RCC 7860 (cell line): ENCODE measurements at places on chromosomes 4 and X.

GRCh38 chr4:8685831-8686230 is 93.3 kb downstream of the CPZ start:
- DNase-seq = no peak

DNA sequence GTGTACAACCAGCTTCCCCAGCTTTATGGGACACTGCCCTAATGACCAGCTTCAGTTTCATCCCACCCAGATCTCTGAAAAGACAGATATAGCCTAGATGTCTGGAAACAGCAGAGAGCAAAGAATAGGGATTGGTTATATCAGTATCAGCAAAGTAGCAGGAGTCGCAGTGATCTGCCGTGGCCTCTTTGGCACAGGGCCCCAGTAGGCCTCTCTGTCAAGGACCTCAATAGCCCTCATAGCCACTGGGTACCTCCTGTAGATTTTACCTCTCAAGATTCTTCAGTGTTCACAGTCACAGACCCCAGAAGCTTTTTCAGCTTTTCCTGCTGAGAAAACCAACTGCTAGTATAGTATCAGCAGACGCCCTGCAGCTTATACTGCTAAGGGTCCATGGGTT is 104.6 kb downstream of the ARHGEF9 start:
- no peak for DNase-seq

- DNase-seq = no peak
Measured at GRCh38 chrX:30618160-30618765, 35.0 kb upstream of the GK start.

DNA sequence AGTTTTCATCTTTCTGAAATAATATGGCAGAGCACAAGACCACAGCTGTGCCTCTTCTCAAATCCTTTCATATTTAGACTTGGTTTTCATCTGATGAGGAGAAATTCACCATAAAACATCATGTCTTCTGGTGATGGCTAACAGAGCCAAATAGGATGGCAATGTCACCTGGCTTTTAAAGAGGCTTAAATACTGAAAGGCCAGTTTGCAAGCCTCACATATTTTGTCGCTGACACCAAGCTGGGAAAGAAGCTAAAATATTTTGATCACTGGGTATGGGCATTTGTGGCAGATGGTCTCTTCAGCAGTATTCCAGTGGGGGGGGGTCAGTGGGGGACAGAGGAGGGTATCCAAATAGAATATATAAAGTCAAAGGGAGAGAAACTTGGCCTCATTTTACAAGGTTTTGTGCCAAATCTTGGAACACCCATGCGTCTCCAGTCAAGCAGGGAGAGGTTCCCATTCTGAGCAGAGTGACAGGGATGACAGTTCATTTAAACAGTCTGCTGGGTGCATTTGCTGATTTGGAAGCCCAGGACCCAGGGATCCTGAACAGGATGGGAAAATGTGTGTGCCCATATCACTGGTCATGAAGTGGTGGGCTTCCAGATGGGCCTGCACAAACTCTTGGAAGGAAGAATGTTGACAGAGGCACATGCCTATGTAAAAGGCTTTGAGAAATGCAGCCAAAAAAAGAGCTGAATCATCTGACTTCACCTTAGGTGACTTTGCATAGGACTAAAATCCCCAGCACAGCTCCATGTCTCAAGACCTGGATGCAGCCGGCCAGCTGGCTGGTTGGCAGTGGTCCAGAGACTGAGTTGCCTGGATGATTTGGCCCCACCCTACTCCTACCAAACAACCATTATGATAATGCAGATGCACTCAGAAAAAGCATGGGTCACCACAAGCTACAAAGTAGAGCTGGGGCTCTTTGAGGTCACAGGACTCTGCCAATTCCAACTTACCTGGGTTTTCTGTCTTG is 484.4 kb upstream of the NR3C2 start:
- no peak for DNase-seq

- no peak for DNase-seq
Measured at GRCh38 chr4:76055016-76055415, 19.1 kb upstream of the CXCL11 start.

DNA sequence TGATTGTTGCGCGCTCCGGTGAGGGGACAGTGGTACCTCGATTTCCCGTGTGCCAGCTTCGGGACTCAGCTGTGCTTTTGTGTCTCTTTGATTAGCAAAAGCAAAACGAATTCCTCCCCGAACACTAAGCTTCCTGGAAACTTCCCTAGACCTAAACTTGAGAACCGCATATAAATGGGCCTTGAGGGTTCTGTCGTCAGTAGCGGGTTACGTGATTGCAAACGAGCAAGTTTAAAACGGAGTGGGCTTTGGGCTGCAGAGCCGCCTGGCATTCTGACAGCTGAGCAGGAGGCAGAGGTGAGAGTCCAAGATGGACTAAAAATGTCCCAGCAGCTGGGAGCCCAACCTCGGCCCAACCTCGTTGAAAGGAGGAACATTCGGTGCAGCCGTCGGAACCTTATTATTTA is 1.2 kb upstream of the TAPT1 start:
- no peak for DNase-seq

DNA sequence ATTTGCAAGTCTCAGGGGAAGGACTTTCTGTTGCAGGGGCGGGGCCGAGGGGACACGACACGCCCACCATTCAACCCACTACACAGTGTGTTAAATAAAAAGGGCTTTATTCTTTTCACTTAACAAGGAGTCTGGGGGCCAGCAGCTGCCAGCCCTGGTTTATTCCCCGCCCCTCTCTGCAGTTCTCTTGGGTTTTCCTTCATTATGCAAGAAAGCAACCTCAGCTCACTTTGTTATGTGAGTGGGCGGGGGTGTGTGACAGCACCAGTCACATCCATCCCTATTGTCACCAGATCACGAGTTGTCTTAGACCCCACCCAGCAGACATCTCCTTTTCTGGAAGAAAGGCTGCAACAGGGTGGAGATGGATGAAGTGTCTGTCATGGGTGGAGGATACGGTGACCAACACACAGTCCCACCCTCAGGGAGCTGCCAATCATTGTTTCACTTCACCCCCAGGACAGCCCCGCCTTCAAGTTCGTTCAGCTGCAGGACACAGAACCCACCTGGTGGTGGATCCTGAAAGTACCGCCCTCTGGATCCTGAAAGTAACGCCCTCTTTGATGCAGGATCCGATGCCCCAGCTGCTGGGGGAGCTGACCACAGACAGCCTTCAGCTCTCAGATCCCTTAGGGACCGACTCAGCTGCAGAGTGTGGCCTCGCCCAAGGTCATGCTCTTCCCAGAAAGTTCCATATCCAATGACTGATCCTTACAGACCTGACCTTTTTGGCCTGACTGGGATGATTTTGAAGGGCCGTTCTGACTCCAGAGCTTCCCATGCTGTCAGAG is 79.6 kb downstream of the SMIM20 start:
- DNase-seq = no peak

DNA sequence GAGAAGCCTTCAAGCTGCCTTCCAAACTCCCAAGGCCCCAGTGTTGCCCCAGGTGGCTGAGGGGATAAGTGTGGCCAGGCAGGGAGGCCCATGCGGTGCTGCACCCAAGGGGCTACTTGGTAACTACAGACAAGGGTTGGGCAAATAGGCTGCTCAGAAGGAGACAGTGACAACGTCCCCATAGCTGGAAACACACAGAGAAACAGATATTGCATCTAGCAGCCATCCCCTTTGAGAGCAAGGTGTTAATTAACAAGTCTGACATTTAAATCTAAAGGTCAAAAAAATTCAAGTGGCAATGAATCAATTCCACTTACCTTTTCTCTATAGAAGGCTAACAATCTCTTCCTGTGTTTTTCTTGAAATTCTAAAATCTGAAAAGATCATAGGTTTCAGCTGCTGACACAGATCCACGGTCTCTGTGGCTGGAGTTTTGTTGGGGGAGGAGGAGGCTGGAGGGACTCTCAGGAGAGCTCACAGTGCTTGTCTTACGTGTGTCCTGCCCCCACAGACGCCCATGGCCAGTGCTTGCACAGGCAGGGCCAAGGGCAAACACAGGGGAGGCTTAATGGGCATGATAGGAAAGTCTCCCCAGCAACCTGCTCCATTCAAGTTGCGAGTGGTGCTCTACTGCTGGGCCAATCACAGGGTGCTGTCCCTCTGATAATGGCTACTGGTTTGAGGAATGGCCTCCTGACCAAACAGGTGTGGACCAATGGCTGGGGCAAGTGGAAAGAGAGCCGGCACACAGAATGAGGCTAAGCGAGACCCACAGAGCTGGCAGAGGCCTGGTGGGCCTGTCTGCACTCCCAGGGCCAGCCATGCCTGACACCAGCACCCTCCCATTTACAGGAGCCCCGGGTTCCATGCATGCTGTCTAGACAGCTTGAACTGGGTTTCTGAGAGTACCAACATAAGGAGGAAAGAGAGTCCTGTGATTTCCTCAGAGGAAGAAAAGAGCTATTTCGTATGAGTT is 22.6 kb downstream of the RNF212 start:
- no peak for DNase-seq

GRCh38 chr4:40520533-40520932 is 109.1 kb downstream of the RBM47 start:
- DNase-seq = no peak

- DNase-seq = peak; percentile 20
Measured at GRCh38 chr4:35556387-35556786, 687.9 kb downstream of the ARAP2 start.

GRCh38 chrX:26649534-26649933 is 433.6 kb downstream of the MAGEB5 start:
- peak; percentile 6 for DNase-seq

DNA sequence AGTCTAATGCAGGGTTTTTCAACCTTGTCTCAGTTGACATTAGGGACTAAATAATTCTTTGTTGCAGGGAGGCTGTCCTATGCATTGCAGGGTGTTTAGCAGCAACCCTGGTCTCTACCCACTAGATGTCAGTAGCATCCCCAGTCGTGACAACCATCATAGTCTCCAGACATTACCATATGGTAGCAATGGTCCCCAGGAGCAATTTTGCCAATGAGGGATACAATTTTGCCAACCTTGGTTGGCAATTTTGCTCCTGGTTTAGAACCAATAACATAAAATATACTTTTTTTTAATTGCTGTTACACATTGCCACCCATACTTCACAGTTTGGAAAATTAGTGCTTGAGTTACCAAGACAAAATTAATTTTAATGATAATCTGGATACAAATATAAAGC is 6.0 kb downstream of the EREG start:
- DNase-seq = peak; percentile 66

GRCh38 chrX:149638860-149639259 is 7.3 kb upstream of the TMEM185A start:
- DNase-seq = no peak

GRCh38 chrX:96361844-96362243 is 322.8 kb upstream of the DIAPH2 start:
- DNase-seq = no peak

DNA sequence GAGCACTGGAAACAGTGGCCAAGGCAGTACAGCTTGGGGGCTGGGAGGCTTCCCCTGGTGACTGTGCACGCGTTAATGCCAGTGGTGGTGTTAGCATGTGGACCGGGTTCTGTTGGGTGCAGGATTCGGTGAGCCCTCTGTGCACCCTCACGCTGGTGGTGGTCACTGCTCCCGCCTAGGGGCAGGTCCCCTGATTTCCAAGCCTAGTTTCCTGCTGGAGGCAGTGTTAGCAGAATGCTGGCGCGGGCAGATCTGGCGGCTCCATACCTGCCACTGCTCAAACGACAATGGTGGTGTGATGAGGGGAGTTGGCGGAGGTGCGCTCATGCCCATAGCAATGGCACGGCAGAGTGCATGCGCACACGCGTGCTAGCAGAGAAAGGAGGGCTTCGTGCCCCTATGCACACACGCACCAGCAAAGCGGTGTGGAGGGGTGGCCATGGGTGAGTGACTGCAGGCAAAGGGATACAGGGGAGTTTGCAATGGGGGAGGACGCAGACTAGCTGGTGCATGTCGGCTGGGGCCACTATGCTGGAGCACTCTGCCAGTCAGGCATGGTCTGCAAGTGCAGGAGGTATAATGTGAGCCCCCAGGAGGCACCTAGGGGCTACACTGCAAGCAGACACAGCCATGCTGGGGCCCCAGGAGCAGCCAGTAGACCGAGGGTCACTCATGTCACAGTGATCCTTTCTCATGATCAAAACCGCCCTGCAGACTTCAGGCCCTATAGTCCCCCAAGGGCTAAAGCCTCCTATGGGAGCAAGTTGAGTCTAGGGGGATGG is 93.0 kb downstream of the MAGEE1 start:
- DNase-seq = no peak

DNA sequence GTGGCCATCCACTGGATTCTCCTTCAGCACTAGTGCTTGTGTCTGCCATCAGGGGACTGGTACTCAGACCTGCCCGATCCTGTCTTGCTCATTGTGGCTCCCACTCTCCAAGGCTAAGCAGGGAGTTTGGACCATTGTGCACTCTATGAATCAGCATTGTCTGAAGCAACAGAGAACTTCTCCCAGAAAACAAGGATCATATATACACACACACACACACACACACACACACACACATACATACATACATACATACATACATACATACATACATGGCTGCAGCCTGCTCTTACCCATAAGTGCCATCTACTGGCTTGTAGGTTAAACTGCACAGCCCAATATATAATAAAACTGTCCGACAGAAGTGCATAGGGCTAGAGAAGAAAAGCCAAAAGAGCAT is 345.3 kb upstream of the LCORL start:
- no peak for DNase-seq

DNA sequence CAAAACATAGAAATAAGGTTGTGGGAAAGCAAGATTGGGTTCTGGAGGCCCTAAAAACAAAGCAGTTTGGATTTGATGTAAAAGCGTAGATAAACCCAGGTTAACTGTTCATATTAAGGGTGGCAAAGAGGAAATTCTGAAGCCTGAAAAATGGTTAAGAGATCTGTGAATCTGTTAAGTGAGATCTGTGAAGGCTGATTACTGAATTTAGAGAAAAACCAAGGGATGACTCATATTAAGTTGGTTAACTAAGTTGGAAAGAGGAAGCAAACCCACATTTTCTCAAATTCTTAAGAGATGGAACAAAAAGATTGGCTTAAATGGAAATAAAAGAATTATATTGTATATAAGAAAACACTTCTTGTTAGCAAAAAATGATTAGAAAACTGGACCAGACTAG is 22.8 kb downstream of the GPAT3 start:
- no peak for DNase-seq

DNA sequence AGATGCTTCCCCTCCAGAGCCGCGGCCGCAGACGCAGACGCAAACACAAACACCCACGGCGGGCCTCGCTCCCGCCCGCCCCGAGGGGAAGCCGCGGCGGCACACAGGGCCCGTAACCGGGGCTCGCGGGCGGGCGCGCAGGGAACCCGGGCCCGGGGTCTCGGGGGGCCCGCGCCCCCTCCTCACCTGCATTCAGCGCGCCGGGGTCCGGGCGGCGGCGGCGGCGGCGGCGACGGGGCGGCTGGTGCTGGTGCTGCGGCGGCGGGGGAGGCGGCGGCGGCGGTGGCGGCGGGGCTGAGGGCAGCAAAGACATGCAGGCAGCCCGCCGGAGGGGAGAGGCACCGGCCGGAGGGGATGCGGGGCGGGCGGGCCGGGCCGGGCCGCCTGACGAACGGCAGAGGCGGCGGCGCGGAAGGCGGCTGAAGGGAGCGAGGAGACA is 255 bp upstream of the CNOT6L start:
- DNase-seq = no peak
